ENCODE measurements at places on chromosomes 7 and 10.
A peak's percentile ranks its signal among the peaks of the same experiment; 100 is the strongest.

DNA sequence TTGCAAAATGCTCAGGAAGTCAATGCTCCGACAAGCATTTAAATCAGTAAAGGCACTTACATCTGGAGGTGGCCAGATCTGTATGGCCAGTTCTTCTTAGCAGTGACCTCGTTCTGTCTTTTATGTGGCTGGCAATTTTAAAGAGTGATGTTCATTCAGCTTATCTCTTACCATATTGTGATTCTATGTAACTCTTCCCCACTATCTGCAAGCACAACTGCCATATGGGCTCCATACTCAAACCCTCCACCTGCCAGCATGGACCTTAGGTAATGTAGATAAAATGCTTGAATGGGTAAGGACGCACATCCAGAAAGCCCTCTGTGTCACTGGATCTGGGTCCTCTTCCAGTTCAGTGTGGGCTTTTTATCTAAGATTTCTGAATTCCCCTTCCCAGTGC, 42.4 kb upstream of the STK17A start:
- no peak for DNase-seq

- peak; percentile 32 for DNase-seq
Measured at GRCh38 chr7:40680657-40681056, 545.9 kb downstream of the SUGCT start.

DNA sequence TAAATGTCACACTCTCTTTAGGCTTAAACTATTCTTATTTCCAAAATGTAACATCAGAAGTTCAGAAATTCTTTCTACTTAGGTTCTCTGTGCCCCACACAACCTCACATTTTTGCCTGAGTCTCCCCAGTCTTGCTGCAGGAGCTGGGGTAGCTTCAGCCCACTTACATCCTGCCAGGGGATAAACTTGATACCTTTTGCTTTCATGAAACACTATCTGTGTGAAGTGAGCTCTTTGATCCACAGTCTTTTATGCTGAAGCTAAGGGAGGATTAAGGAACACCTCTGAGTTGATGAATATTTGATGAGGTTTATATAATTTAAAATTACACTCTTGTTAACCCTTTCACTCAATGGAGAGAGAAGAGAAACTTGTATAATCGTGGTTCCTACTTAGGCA, 341.0 kb downstream of the AUTS2 start:
- no peak for DNase-seq

GRCh38 chr10:83555264-83555663, 584.0 kb upstream of the GHITM start:
- DNase-seq: no peak

GRCh38 chr7:94348142-94348541, 46.6 kb upstream of the COL1A2 start:
- DNase-seq: peak; percentile 96
